ENCODE measurements at places on chromosomes 1 and 21.
A peak's percentile ranks its signal among the peaks of the same experiment; 100 is the strongest.

GRCh38 chr21:42746593-42747275 lies 93.3 kb downstream of the PDE9A start:
- peak; percentile 15 for DNase-seq

DNA sequence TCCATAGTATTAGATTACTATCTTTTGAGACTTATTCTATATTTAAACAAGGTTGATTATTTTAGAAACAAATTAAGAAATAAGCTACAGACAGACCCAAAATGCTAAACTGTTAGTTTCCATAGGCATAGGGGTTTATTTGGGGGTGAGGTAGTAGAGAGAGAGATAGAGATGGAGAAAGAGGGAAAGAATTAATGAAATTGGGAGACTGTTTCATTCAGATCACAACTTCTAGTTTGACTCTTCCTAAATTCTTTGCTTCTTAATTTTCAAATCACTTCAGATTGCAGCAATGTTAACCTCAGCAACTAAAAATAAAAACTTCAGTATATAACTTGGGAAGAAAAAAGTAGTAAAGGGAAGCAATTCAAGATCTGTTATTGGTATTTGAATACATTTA lies 3.4 kb downstream of the JUN start:
- no peak for DNase-seq

- no peak for DNase-seq
Measured at GRCh38 chr21:36402339-36402738, 17.1 kb downstream of the CHAF1B start.

- no peak for DNase-seq
Measured at GRCh38 chr1:81811757-81812371, 11.1 kb downstream of the ADGRL2 start.

GRCh38 chr21:24200052-24200451 lies 1407.2 kb downstream of the MRPL39 start:
- no peak for DNase-seq

DNA sequence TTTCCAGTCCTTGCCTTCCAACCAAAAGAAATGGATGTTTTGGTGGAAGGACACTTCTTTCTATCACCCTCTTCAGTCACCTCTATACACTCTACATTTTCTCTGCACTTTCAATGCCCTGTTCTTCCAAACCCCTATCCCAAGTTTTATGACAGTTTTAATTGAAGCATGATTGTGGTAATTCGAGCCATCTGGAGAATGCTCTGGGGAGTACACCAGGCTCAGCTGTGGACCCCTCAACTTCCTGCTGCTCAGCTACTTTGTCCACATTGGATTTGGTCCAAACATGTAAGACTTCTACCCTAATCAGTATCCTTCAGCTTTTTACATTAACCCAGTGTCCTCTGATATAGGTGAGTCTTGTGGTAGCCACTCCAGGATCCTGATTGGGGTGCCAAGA lies 129.6 kb downstream of the SYT2 start:
- no peak for DNase-seq

DNA sequence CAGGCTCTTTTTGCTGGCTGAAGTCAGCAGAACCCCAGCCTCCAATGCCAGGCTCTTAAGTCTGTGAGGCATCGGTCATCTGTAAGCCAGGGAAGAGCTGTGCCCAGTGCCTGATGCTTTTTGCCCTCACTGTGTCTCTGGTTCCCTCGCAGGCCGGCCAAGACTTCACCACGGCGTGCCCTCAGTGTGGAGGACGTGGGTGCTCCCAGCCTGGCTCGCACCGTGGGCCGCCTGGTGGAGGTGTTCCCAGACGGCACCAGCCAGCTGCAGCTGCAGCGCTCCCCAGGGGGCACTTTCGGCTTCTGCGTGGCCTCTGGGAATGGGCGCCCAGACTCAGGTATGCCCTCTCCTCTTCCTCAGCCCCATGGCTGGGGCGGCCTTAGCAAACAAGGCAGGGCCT lies 32.5 kb downstream of the KIAA1614 start:
- no peak for DNase-seq

- no peak for DNase-seq
Measured at GRCh38 chr1:4825800-4826450, 171.5 kb downstream of the AJAP1 start.

GRCh38 chr1:53552981-53553733 lies 94.0 kb downstream of the DMRTB1 start:
- no peak for DNase-seq

Data from stimulated activated CD4-positive, alpha-beta T cell treated with anti-CD3 and anti-CD28 coated beads, Interleukin-4, amount 100 ng/mL, for 4 hours (primary cell).